ENCODE measurements at places on chromosomes 6 and 20.

- no peak for DNase-seq
Measured at GRCh38 chr6:154484942-154485341, 25.5 kb downstream of the CNKSR3 start.

GRCh38 chr6:141464896-141465295, 667.8 kb upstream of the GJE1 start:
- DNase-seq, result no peak

DNA sequence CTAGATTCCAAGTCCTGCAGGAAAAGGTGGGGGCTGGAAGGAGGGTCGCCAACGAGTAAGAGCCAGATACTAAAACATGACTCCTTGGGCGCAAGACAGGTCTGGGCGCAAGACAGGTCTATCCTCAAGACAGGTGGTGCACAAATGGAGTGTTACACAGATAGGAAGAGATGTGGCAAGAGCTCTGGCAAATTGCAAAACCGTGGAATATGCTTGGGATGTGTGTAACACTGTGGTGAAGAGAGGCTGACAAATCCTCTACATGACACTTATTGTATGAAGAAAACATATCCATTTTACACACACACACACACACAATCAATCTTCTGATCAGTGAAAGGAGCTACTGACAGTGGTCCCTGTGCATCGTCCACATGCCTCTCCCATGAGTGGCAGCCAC, 77.6 kb downstream of the TBC1D7 start:
- DNase-seq, result no peak

GRCh38 chr20:62501801-62502495, 26.2 kb upstream of the GATA5 start:
- peak; percentile 61 for DNase-seq

DNA sequence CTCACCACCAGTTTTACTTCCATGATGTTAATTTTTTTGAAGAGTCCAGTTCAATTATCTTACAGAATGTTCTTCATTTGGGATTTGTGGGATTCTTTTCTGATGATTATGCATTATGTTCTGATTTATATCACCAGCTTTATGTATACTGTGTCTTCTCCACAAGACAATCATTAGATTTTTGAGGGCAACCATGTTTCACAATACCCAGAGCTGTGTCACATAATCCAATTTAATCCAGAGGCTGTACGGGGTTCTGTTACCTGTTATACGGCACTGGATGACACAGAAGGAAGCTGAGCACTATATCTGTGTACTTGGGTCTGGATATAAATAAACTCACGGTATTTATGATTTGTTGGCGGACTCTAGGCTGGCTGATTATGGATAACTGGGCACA, 41.6 kb upstream of the RPN2 start:
- DNase-seq, result no peak

DNA sequence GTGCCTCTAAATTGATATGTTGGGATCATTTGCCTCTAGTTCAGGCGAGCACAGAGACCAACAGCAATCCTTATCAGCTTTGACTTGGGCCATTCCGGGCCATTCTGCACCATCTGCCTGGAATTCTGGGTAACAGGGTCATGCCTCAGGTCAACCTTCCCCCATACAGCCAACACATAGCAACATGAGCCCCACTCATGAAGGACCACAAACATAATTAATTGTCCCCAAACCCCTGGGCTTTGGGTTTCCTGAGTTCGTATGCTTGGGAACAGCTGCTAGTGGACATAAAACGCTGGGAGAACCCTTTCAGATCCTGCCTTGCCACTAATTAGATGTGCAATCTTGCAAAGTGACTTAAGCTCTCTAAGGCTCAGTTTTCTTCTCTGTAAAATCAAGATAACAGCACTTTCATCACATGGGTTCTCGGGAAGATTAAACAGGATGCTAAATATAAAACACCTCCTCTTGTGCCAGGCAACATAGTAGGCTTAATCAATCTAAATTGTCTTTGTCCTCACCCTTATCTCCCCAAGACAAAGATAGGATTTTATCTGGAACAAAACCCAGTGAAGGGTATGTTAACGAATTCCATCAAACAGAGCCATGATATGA, 426.5 kb downstream of the CD83 start:
- no peak for DNase-seq

GRCh38 chr6:44053760-44054556, 73.3 kb downstream of the MRPL14 start:
- no peak for DNase-seq

All from CD4-positive, alpha-beta T cell treated with Interferon alpha-2 for 1 hour (primary cell).